Activated naive CD4-positive, alpha-beta T cell (primary cell): ENCODE measurements at places on chromosomes 6 and 20.

GRCh38 chr6:12200015-12200564, 90.1 kb upstream of the EDN1 start:
- no peak for DNase-seq

DNA sequence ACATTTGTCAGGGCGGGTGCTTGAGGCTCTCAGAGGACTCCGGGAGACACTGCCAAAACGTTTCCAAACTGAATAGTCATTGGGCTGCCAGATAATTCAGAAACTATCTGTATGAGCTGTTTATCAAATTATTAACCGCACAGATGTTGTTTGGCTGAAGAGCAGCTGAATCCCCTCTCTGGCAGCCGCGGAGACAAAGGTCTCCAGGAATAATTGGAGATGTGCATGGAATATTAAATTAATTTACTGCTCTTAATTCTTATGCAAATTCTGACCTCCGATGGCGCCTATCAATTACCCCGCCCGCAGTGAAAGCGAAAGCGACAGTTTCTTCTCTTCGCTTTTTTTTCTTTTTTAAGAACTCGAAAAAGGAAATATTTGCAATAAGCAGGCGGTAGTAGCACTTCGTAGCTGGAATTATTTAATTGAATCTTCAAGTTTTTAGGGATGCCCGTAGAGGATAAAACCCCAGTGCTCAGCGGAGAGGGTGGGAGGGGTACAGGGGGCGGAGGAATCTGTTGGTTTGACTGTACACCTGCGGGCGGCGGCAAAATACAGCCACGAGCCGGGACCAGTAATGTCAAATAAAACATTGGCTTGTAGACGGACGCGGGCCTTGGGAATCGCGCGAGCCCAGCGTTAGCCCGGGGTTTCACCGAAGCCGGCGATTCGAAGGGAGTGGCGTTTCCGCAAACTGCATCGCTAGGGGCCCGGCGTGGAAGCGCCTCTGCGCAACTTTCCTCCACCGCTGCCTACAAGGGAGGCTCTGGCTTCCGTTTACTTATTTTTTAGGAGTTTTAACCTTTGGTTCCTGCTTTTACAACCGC, 6.2 kb downstream of the LINC00237 start:
- DNase-seq, result no peak

DNA sequence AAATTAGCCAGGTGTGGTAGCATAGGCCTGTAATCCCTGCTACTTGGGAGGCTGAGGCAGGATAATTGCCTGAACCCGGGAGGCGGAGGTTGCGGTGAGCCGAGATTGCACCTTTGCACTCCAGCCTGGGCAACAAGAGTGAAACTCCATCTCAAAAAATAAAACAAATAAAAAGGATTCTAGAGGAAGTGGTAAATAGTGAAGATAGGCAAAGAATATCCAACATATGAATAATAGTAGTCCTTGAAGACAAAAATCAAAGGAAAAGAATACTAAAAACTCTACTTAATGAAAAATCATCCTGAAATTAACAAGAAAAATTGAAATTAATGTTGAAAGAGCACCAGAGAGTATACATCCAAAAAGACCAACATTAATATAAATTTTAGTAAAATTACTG, 67.0 kb upstream of the MRAP2 start:
- no peak for DNase-seq

- DNase-seq, result no peak
Measured at GRCh38 chr6:91045161-91045560, 458.3 kb upstream of the MAP3K7 start.

GRCh38 chr6:113755449-113756289, 101.5 kb upstream of the MARCKS start:
- no peak for DNase-seq

DNA sequence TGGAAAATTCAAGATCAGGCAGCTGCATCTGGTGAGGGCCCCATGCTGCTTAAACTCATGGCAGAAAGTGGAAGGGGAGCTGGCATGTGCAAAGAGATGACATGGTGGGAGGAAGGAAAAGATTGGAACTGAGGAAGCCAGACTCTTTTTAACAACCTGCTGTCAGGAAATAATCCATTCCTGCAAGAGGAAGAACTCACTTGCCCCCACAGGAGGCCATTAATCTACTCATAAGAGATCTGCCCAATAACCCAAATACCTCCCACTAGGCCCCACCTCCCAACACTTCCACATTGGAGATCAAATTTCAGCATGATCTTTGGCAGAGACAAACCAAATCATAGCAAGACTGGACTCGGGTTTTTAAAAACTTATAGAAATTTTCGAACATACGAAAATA, 200.5 kb upstream of the KCNQ5 start:
- DNase-seq, result no peak

GRCh38 chr20:63056236-63057170, 49.7 kb upstream of the BHLHE23 start:
- no peak for DNase-seq

DNA sequence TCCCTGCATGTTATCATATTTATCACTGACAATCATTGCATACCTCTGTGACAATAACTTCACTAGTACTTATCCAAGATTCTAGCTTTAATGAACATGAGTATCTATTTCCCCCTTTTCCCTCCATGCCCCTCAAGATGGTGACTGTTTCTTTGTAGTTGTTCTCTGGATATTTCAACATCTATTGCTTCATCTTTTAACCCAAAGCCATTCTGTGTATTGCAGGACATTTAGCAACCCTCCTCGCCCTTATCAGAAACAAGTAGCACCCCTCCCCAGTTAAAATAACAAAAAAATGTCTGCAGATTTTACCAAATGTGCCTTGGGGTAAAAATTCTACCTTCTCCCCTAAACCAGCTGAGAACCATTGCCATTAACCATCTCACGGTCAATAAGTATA, 979.8 kb upstream of the MANEA start:
- DNase-seq, result no peak

DNA sequence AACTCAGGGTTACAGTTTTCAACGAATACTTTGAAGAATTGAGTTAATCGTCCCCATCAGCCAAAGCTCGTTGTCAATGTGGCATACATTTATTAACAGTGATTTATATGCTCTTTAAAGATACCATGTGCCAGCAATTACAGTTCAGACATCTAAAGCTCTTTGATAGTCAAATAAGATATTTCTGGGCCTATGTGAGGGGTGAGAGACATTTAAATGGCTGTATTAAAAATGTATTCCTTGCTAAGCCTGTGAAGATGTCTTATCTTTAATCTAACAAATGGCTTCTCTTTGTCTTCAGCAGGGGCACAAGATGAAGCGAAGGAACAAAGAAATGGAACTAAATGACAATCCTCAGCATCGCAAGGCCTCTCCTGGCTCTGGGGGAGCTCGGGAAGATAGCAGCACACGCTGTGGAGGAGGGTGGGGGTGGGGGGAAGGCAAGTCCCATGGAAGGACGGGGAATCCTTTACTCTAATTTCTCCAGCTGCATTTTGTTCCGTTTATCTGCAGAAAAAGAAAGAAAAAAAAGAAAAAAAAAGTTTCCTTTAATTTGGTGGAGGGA, 523.6 kb downstream of the KIF16B start:
- DNase-seq, result no peak

GRCh38 chr6:63676412-63677114, 41.0 kb downstream of the PHF3 start:
- DNase-seq, result no peak

- no peak for DNase-seq
Measured at GRCh38 chr6:83847179-83847578, 6.0 kb upstream of the RIPPLY2 start.

DNA sequence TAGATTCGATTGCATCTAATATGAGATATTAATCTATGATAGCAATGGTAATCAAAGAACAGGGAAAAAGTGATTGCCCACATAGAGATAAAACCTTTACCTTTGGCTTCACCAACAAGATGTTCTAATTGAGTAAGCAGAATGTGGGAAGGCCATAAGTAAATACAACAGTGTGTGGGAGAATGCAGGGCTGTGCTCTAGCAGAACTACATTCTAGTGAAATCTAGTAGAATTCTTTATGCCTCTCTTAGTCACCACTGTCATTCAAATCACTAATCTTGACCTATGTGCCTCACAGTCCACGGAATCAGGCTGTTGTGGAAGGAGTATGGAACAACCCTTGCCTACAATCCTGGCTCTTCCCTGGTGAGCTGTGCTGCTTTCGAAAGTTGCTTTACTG, 30.4 kb upstream of the MCM9 start:
- no peak for DNase-seq

- DNase-seq, result no peak
Measured at GRCh38 chr6:15096894-15097837, 148.7 kb upstream of the JARID2 start.

- DNase-seq, result no peak
Measured at GRCh38 chr20:11015440-11015839, 341.6 kb upstream of the JAG1 start.

GRCh38 chr6:53894091-53894490, 99.3 kb downstream of the LRRC1 start:
- no peak for DNase-seq

DNA sequence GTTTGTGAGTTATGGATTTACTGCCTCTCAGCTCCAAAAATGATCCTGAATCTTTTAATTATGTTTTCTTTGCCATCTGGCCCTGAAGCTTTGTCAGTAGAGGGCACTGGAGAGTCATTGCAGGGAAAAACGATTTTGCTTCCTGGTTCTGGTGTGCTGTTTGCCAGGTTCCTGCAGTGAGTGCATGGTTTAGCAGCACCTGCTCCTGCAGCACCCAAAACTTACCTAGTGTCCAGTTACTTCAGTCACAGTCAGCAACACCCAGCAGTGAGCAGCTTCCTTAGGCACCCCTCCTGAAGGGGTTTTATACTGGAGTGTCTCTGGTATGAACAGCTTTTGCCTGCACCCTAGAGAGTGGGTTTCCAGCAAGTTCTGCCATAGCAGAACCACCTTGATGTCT, 6.0 kb upstream of the TRIM26 start:
- DNase-seq, result no peak

GRCh38 chr6:97128507-97128906, 154.5 kb downstream of the MMS22L start:
- DNase-seq, result no peak

- DNase-seq, result no peak
Measured at GRCh38 chr20:12573442-12573841, 435.3 kb upstream of the SPTLC3 start.

- peak; percentile 20 for DNase-seq
Measured at GRCh38 chr20:44959638-44960102, 527 bp downstream of the TOMM34 start.

GRCh38 chr20:32772046-32772445, 9.9 kb downstream of the DNMT3B start:
- DNase-seq, result no peak

- DNase-seq, result peak; percentile 50
Measured at GRCh38 chr6:110178626-110179405, 654 bp downstream of the WASF1 start.

DNA sequence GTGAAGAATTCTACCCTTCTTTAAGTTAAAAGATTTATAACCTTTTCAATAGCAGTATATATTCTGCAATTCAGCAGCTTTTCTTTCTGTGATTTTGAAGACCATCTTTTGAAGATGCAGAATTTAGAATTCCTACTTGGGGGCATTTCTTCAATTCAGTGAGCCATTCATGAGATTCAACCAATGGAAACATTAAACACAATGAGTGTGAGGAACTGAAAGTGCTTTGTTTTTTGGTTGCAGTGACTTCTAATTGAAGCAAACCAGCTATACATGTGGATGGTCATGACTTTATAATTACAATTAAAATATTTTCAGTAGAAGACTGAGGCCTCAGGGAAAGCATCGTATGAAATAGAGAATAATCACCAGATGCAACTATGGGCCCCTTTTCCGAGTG, 108.3 kb downstream of the CARMIL1 start:
- DNase-seq, result no peak

GRCh38 chr20:11890331-11891076, 27.2 kb upstream of the BTBD3 start:
- DNase-seq, result peak; percentile 42

DNA sequence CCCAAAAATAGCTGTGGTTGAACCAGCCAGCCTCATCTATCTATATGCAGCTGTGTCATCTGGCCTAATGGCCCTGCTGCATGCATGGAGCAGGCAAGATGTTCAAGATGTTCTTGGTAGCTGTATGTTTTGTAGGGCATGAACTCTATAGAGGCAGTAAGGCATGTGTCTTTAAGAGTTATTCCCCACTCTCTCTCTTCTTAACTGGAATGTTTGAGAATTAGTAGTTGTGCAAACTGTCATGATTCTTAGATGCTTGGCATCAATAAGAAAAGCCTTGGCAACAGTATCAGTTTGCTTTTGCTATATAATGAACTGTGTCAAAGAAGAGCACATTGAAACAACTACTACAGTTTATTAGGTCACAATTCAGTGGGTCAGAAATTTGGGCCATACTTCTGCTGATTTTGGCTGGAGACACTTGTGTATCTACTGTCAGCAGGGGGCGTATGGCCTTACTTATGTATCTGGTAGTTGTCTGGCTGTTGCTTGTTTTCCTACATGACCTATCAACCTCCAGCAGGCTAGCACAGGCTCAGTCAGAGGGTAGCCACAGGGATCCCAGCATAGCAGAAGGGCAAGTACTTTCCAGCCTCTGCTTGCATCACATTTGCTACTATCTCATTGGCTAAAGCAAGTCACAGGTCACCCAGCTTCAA, 56.1 kb upstream of the LAMP5 start:
- no peak for DNase-seq

DNA sequence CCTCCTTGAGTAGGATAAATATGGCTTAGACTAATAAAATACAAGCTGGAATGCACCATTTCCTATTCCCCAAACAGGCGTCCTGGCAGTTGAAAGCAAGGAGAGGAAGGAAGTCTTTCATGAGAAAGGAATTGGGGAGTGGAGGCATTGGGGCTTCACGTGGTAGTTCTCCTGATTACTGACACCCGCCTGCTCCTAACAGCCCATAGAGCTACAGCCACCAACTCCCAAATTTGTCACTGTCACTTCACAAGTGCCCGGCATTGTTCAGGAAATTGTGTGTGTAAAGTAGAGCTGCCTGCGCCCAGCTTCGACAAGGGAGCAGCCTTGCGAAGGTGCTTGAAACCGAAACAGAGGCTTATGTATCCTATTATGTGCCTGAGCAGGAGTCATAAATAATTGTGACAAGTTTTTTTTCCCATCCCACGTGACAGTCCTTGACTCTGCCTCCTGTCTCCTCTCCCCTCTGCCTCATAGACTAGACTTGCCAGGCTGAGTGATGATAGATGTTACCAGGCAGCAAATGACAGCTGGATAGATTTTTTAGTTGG, 301.7 kb upstream of the ZFP64 start:
- DNase-seq, result no peak

DNA sequence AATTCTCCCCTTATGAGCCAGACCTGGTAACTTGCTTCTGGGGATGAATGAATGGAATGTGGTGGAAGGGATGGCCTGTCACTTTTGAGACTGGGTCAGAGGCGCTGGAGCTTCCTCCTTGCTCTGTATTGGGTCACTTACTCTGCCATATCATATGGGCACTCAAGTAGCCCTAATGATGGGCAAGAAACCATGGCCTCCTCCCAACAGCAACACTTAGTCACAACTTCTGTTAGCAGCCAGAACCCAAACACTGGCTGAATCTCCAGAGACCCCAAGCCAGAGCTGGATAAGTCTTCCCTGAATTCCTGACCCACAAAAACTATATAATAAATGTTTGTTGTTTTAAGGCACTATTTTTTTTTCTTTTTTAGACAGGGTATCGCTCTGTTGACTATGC, 5.5 kb downstream of the E2F1 start:
- no peak for DNase-seq

GRCh38 chr6:43963203-43963602, 164.0 kb downstream of the MRPL14 start:
- no peak for DNase-seq
